ENCODE measurements at places on chromosomes 7 and 10. TPM values are rescaled to one million over a fixed set of nuclear protein-coding genes. Genes with fewer than 3 reads are reported as not detected.

GRID2IP gene
- not detected for total RNA-seq

INMT gene
- not detected for total RNA-seq

ANTXRL gene
- total RNA-seq, result 0.29 TPM

CLRN3 gene
- not detected for total RNA-seq

HERC4 gene
- total RNA-seq, result 53.1 TPM

ADCYAP1R1 gene
- 0.09 TPM for total RNA-seq

TEX47 gene
- not detected for total RNA-seq

NACAD gene
- total RNA-seq, result 0.22 TPM

CYTH3 gene
- 23.4 TPM for total RNA-seq

Measured in A549 treated with CORT108297 at 1 μM for 4 hours (cell line).